Right cardiac atrium (tissue), 5 donors: ENCODE measurements at places on chromosomes 5 and 9. TPM values are rescaled to one million over a fixed set of nuclear protein-coding genes. Genes with fewer than 3 reads are reported as not detected.
A peak's percentile ranks its signal among the peaks of the same experiment; 100 is the strongest.

DNA sequence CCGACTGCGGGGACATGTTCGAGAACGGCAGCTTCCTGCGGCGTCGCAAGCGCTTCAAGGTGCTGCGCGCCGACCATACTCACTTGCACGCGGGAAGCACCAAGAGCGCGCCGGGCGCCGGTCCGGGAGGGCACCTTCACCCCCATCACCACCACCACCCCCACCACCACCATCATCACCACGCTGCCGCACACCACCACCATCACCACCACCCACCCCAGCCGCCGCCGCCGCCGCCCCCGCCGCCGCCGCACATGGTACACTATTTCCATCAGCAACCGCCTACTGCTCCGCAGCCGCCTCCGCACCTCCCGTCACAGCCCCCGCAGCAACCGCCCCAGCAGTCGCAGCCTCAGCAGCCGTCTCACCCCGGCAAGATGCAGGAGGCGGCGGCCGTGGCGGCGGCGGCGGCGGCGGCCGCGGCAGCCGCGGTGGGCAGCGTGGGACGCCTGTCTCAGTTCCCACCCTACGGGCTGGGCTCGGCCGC is 514 bp downstream of the FOXB2 start:
- DNase-seq: no peak

- DNase-seq: peak; percentile 53
These were observed 7.7 kb downstream of the PAX5 start for GRCh38 chr9:37026113-37026930.

DNA sequence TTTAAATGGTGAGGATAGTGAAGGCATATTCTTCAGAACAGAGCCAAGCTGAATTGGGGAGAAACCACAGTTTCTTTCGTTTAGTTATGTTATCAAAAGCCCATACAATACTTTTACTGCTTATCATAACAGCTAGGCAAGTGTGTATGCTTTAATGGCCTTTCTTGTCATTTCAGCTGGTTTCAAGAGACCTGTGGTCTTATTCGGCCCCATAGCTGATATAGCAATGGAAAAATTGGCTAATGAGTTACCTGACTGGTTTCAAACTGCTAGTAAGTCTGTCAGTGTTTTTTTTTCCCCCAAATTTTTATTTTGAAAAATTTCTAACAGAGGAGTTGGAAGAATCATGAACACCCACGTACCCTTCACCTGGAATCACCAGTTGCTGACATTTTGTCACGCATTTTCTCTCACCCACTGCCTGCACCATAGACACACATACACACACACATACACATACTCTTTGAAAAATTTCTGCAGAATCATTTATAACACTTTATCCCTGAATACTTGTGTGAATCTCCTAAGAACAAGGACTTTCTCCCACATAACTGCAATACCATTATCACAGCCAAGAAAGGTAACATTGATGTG is 63.7 kb downstream of the TJP2 start:
- no peak for DNase-seq

Gene LSM11
- polyA plus RNA-seq: 0.84 TPM

DNA sequence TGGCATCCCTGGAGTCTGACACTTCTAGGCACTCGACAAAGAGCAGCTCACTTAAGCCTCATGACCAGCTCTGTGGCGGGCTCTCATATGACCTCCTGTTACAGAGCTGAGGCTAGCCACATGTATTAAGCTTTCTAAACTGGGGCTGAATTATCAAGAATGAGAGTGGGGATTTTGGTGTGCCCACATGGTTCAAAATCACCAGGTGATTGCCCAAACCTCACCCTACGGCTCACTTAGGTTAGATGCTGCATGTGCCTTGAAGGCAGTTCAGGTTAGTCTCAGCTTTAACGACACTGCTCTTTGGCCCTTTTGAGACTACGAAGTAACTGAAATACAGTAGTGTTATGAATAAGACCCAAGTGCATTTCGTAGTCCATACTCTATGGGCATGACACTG is 39.4 kb upstream of the SMIM32 start:
- no peak for DNase-seq

Gene PTPRD
- polyA plus RNA-seq: 1.3 TPM

GRCh38 chr5:75536694-75537360 is 25.1 kb downstream of the POLK start:
- no peak for DNase-seq

DNA sequence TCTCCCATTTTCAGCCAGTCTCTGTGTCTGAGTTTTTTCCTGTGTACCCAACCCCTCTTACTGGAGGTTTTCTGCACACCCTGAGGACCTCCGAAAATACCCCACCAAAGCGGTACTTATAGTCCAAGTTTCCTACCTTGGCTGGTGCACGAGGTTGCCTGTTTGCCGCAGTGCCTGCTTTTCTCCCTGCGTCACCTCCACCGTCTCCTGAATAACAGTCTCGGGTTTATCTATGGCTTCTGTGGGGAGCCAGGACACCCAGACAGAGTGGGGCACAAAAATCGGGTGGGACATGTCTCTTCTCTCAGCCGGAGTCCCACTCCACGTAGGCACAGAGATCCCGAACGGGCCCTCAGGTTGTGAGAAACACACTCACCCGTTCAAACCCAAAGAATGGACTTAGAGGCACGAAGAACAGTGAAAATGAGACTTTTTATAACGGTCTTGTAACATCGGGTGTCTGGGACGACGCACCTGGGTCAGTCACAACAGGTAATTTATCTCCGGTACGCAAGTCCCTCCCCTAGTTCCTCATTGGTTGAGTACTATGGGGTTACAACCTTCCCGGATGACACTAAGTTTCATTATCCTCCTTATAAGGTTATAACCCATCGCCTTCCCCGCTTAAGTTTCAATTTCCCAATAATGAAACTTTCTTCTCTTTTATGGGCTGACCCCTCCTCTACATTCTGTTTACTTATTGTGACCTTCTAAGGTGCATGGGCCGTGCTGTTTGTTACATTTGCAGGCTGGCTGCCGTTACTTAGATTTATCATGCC is 970.2 kb upstream of the COX7C start:
- DNase-seq: peak; percentile 3

- no peak for DNase-seq
These were observed 19.4 kb downstream of the YIPF5 start for GRCh38 chr5:144151026-144151425.

- DNase-seq: peak; percentile 95
These were observed 7.1 kb downstream of the SYNPO start for GRCh38 chr5:150647275-150648251.

Gene IFNK
- not detected for polyA plus RNA-seq

Gene TMEFF1
- 0.02 TPM for polyA plus RNA-seq

- DNase-seq: no peak
These were observed 372.6 kb downstream of the EBF1 start for GRCh38 chr5:158727136-158727535.

Gene DDX4
- not detected for polyA plus RNA-seq

GRCh38 chr9:128505414-128505765 is 871 bp downstream of the GLE1 start:
- no peak for DNase-seq

Gene FST
- polyA plus RNA-seq: 3.2 TPM

GRCh38 chr5:59188419-59189225 is 605.7 kb downstream of the RAB3C start:
- DNase-seq: peak; percentile 86

Gene SLC23A1
- polyA plus RNA-seq: 0.18 TPM

Gene DAB2IP
- polyA plus RNA-seq: 25.5 TPM

- DNase-seq: no peak
These were observed 68.1 kb upstream of the RNF130 start for GRCh38 chr5:180139731-180140055.

Gene ZFR
- 28.9 TPM for polyA plus RNA-seq

GRCh38 chr9:91643481-91644077 is 219.9 kb upstream of the NFIL3 start:
- no peak for DNase-seq

DNA sequence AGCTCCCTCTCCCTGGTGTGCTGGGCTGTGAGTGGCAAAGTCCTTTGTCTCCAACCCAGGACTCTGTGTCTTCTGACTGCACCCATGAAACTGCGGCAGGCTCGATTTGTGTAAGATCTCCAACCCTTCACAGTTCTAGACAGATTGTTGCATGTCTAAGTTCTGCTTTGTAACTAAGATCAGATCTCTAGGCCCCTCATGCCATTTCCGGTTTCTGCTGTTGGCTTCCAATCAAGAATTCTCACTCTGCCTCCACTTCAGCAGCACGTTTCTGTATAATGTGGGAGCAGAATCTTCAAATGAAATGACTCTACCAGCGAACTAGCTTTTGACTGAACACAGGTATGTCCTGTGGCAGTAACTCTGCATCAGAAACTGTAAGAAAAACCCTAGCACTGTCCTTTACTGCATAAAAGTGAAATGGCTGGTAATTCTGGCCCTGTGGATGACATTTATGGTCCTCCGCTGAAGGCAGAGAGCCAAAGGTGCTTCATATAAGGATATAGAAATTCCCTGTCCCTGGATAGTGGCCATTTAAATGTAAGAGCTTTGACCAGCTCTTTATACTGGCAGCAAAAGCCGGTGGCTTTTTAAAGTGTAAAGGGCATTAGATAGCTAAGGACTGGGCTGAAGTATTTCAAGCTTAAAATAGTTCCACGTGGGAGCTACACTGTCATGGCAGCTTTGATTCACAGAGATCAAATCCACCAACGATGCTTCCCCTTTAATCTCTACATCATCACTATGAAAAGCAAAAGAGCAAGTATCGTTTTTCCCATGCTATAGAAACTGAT is 319.0 kb upstream of the CDH6 start:
- no peak for DNase-seq

- DNase-seq: no peak
These were observed 103.9 kb upstream of the MEGF10 start for GRCh38 chr5:127186657-127187056.

- DNase-seq: no peak
These were observed 51.8 kb upstream of the FOXI1 start for GRCh38 chr5:170053896-170054295.

DNA sequence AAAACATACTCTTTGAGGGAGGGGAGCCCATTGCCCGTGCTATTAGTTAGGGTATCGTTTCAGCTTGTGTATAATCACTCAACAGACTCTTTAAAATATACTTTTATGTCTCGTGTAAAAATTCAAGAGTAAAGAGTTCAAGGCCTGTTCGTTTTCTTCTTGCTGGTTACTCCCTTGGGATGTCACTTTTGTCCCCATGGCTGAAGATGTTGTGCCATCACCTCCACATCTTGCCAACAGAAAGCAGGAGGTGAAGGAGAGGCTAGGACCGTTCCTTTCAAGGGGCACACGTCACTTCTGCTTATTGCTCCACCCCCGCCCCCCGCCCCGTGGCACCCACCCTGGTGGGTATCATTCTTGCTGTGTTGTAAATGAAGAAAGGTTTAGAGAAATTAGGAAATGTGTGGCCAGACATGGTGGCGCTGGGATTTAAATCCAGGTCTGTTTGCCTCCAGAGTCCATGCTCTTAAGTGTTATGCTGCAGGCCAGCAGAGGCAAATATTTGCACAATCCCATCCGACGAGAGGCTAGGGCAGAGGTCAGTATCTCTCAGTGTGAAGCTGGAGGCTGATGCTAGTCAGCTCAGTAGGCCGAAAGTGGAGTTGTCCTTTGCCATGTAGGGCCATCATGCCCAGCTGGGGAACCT is 3.0 kb downstream of the MLANA start:
- DNase-seq: no peak

- DNase-seq: no peak
These were observed 25.9 kb upstream of the ANKRD55 start for GRCh38 chr5:56259002-56259511.

DNA sequence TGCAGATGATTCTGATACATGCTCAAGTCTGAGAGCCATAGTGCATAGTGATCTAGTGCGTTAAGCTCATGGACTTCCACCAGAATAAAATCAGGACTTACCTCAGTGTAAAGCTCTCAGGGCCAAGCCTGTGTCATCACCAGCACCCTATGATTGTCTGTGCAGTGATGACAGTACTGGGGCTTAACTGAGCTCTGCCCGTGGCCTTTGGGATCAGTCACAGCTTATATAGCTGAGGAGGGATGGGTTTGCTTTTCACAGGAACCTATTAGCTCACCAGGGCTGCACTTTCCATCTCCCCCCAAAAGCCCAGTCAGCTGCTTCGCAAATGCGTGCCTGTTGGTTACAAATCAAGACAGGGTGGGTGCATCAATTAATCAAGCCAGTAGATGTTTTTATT is 246.9 kb downstream of the NR3C1 start:
- DNase-seq: no peak

Gene WHRN
- polyA plus RNA-seq: 7.8 TPM

Gene RELL2
- 1.5 TPM for polyA plus RNA-seq
